ENCODE measurements at places on chromosomes 7 and 10. TPM values are rescaled to one million over a fixed set of nuclear protein-coding genes. Genes with fewer than 3 reads are reported as not detected.

Gene CALML5
- not detected for total RNA-seq

Gene TNKS2
- total RNA-seq, result 41.4 TPM

Gene TMEM273
- total RNA-seq, result 11.0 TPM

Gene HOXA13
- total RNA-seq, result 35.3 TPM

Gene CUBN
- total RNA-seq, result 1.1 TPM

Gene FOXP2
- 96.9 TPM for total RNA-seq

GRCh38 chr7:36185756-36186155 lies 32.7 kb downstream of the EEPD1 start:
- no peaks in the 10 kb centered on the region for H3K36me3 ChIP-seq
- H3K27me3 ChIP-seq, result no peaks in the 10 kb centered on the region
- peak overlapping the region; percentile 19 for H3K27ac ChIP-seq

DNA sequence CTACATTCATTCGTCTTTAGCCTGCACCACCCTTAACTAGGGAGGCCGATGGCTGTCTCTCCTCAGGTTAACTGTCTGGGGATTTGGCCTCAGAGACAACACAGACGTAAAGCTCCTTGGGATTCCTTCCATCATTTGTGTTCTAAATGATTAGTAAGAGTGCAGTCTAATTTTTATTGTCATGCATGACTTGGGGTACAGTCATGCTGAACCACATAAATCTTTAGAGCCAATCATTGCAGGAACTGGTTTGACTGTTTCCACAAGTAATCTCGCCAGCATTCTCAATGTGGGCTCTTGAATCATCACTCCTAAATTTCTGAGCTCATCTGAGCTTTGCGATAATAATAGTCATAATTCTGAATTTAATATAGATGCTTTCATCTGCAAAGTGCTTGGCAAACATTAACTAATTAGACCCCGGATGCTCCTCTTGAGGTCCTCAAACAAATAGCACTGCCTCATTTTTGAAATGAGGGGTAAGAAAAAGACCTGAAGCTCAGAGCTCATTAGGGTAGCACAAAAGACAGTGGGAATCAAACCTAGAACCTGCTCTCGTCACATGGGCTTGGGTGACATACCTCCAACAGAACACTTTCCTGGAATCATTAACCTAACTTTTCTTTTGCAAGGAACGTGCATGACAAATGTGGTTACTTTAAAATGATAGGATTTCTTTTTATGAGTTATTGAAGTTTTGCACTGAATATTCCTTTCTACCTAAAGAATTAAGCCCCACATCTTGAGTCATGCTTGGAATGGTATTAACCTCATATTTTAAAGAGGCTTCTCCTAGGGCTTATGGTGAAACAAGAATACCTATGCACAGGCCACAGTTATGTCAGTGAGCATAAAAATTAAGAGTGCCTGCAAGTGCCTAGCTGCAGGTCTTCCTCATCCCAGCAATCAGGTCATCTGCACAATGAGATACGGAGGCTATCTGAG lies 118.9 kb upstream of the NRP1 start:
- no peaks in the 10 kb centered on the region for H3K36me3 ChIP-seq
- H3K4me3 ChIP-seq, result no peak overlapping the region
- DNase-seq, result no peak
- H3K27me3 ChIP-seq, result no peaks in the 10 kb centered on the region
- H3K4me1 ChIP-seq, result no peaks in the 10 kb centered on the region
- H3K27ac ChIP-seq, result no peak overlapping the region

GRCh38 chr7:28625432-28625831 lies 213.1 kb downstream of the CREB5 start:
- H3K27me3 ChIP-seq, result no peaks in the 10 kb centered on the region
- H3K4me3 ChIP-seq, result no peak overlapping the region
- no peaks in the 10 kb centered on the region for H3K36me3 ChIP-seq
- H3K27ac ChIP-seq, result peak overlapping the region; percentile 28

GRCh38 chr10:113681533-113682470 lies 2.1 kb downstream of the CASP7 start:
- no peak for DNase-seq
- H3K27me3 ChIP-seq, result no peaks in the 10 kb centered on the region
- peaks cover 16% of the 10 kb centered on the region for H3K4me1 ChIP-seq
- H3K4me3 ChIP-seq, result no peak overlapping the region
- no peaks in the 10 kb centered on the region for H3K36me3 ChIP-seq

DNA sequence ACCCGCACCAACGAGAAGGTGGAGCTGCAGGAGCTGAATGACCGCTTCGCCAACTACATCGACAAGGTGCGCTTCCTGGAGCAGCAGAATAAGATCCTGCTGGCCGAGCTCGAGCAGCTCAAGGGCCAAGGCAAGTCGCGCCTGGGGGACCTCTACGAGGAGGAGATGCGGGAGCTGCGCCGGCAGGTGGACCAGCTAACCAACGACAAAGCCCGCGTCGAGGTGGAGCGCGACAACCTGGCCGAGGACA lies 1.6 kb downstream of the VIM start:
- no peaks in the 10 kb centered on the region for H3K4me1 ChIP-seq
- peak overlapping the region; percentile 97 for H3K27ac ChIP-seq
- no peaks in the 10 kb centered on the region for H3K27me3 ChIP-seq
- peak overlapping the region; percentile 61 for H3K4me3 ChIP-seq
- no peak for DNase-seq

GRCh38 chr7:50285269-50285668 lies 19.2 kb upstream of the IKZF1 start:
- H3K4me3 ChIP-seq, result no peak overlapping the region
- DNase-seq, result no peak
- no peaks in the 10 kb centered on the region for H3K36me3 ChIP-seq
- no peaks in the 10 kb centered on the region for H3K27me3 ChIP-seq

DNA sequence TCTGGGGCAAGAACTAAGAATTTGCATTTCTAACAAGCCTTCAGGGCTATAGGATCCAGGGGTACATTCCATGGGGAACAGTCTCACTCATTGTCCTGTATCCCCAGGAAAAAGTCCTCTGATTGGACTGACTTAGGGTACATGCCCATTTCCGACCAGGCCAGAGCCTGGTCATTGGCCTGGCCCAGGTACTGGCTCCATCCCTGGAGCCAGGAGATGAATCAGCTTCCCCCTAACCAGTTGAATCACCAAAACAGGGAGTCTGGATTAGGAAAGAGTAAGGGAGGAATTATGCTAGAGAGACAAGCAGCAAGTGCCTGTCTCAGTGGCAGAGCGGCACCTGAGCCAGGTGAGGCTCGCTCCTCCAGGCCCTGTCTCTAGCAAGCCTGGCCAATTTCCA lies 137.5 kb downstream of the FGFR2 start:
- H3K4me1 ChIP-seq, result peaks cover 43% of the 10 kb centered on the region
- no peaks in the 10 kb centered on the region for H3K27me3 ChIP-seq
- peak overlapping the region; percentile 84 for H3K27ac ChIP-seq
- no peak overlapping the region for H3K4me3 ChIP-seq

GRCh38 chr7:71900556-71900955 lies 511.6 kb downstream of the CALN1 start:
- DNase-seq, result no peak
- H3K27me3 ChIP-seq, result no peaks in the 10 kb centered on the region

GRCh38 chr7:108660465-108660864 lies 90.8 kb downstream of the DNAJB9 start:
- no peak overlapping the region for H3K4me3 ChIP-seq
- no peak for DNase-seq
- H3K27me3 ChIP-seq, result no peaks in the 10 kb centered on the region
- H3K36me3 ChIP-seq, result no peaks in the 10 kb centered on the region
- H3K27ac ChIP-seq, result no peak overlapping the region
- no peaks in the 10 kb centered on the region for H3K4me1 ChIP-seq

DNA sequence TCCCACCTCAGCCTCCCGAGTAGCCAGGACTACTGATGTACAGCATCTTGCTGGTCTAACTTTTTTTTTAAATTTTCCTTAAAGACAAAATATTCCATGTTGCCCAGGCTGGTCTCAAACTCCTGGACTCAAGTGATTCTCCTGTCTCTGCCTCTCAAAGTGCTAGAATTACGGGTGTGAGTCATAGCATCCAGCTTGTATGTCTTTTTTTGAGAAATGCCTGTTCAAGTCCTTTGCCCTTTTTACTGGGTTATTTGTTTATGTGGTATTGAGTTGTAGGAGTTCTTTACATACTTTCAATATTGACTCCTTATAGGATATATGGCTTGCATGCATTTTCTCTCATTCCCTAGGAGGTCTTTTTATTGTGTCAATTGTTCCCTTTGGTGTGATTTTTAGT lies 486.4 kb downstream of the MAGI2 start:
- no peak for DNase-seq
- H3K27ac ChIP-seq, result no peak overlapping the region
- H3K36me3 ChIP-seq, result no peaks in the 10 kb centered on the region
- no peaks in the 10 kb centered on the region for H3K4me1 ChIP-seq
- H3K4me3 ChIP-seq, result no peak overlapping the region

GRCh38 chr7:43747328-43748105 lies 11.0 kb upstream of the BLVRA start:
- H3K4me3 ChIP-seq, result no peak overlapping the region
- H3K36me3 ChIP-seq, result no peaks in the 10 kb centered on the region
- H3K27me3 ChIP-seq, result no peaks in the 10 kb centered on the region
- DNase-seq, result no peak

- peaks cover 56% of the 10 kb centered on the region for H3K27me3 ChIP-seq
- H3K4me3 ChIP-seq, result peak within 1 kb of the TSS; percentile 35
- H3K36me3 ChIP-seq, result no peaks in the 10 kb centered on the region
- DNase-seq, result peak; percentile 62
Measured at GRCh38 chr7:151409667-151410404, at the start of gene WDR86. TSS of gene WDR86 (minus strand) at chr7:151410038. CDS start at chr7:151409589, 449 bp downstream.

DNA sequence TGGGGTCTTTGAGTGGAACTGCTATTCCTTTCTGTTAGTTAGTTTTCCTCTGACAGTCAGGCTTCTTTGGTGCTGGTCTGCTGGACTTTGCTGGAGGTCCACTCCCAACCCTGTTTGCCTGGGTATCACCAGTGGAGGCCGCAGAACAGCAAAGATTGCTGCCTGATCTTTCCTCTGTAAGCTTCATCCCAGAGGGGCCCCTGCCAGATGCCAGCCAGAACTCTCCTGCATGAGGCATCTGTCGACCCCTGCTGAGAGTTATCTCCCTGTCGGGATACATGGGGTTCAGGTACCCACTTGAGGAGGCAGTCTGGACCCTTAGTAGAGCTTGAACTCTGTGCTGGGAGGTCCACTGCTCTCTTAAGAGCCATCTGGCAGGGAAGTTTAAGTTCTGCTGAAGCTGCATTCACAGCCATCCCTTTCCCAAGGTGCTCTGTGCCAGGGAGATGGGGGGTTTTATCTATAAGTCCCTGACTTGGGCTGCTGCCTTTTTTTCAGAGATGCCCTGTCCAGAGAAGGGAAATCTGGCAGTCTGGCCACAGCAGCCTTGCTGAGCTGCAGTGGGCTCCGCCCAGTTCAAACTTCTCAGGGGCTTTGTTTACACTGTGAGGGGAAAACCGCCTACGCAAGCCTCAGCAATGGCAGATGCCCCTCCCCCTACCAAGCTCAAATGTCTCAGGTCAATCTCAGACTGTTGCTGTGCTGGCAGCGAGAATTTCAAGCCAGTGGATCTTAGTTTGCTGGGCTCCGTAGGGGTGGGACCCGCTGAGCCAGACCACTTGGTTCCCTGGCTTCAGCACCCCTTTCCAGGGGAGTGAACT lies 89.7 kb upstream of the CDK6 start:
- no peak overlapping the region for H3K4me3 ChIP-seq
- no peaks in the 10 kb centered on the region for H3K36me3 ChIP-seq

GRCh38 chr10:133400624-133401424 lies 6.9 kb downstream of the MTG1 start:
- peaks cover 92% of the 10 kb centered on the region for H3K36me3 ChIP-seq
- no peak overlapping the region for H3K27ac ChIP-seq
- DNase-seq, result peak; percentile 47
- no peaks in the 10 kb centered on the region for H3K27me3 ChIP-seq
- H3K4me3 ChIP-seq, result no peak overlapping the region

DNA sequence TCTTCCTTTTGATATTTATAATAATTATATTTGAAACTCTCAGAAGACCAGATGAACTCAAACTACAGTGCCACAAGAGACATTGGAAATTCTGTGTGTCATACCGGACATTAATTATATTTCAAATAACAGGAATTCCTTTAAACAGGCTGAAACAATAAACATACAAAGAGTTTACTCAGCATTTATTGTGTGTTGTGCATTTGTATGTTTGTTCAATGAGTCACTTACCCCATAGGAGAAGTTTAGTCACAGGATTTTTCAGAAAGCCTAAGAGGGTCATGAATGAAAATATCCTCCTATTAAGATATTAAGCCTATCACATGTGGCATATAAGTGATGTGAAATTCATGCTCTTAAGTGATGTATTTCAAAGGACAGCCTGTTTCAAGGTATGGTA lies 566.8 kb downstream of the CNTNAP2 start:
- no peaks in the 10 kb centered on the region for H3K4me1 ChIP-seq
- no peak overlapping the region for H3K27ac ChIP-seq
- no peak overlapping the region for H3K4me3 ChIP-seq
- no peaks in the 10 kb centered on the region for H3K27me3 ChIP-seq
- H3K36me3 ChIP-seq, result no peaks in the 10 kb centered on the region

- H3K27me3 ChIP-seq, result no peaks in the 10 kb centered on the region
- H3K36me3 ChIP-seq, result no peaks in the 10 kb centered on the region
- no peak overlapping the region for H3K27ac ChIP-seq
- peak; percentile 44 for DNase-seq
- no peak overlapping the region for H3K4me3 ChIP-seq
Measured at GRCh38 chr7:2926120-2926895, 82.2 kb upstream of the GNA12 start.

GRCh38 chr10:98361131-98362025 lies 53.6 kb downstream of the PYROXD2 start:
- no peak overlapping the region for H3K4me3 ChIP-seq
- H3K27ac ChIP-seq, result peak overlapping the region; percentile 69
- peak; percentile 89 for DNase-seq

DNA sequence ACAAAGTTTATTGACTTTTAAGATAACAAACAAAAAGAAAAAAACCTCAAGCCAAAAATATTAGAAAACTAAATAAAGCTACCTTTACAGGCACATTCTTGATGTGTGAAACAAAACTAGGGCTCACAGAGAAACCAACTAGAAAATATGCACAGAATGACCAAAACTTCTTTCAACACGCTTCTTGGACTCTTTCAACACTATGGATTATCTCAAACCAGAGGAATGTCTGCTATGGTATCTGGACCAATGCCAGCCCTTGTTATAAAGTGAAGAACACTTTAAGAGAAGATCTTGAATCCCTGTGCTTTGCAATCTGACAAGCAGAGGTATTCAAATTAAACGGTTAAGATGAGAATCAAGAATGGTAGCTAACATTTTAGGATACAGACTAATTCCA lies 76.6 kb downstream of the DNAJC1 start:
- DNase-seq, result no peak
- no peaks in the 10 kb centered on the region for H3K27me3 ChIP-seq
- H3K27ac ChIP-seq, result no peak overlapping the region
- H3K4me3 ChIP-seq, result no peak overlapping the region

DNA sequence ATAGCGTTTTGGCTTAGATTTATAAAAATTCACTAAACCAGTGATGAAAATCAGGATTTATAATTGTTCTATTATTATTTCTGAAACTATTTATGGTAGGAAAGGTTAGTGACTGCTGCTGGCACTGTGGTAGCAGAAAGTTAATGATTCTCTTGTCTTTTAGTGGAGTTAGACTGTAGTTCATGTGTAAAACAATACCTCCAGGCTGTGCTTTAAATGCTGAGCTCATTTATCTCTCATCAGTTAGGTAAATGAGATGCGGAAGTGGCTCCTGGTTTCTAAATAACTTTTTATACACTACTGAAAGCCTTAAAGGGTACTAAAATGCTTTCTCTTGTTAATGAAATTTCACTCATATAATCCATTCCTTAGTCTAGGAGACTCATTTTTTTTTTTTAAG lies 326.8 kb upstream of the POT1 start:
- no peaks in the 10 kb centered on the region for H3K27me3 ChIP-seq
- H3K27ac ChIP-seq, result no peak overlapping the region
- no peaks in the 10 kb centered on the region for H3K4me1 ChIP-seq
- DNase-seq, result no peak
- H3K4me3 ChIP-seq, result no peak overlapping the region
